ENCODE measurements at places on chromosomes 6 and 20.

DNA sequence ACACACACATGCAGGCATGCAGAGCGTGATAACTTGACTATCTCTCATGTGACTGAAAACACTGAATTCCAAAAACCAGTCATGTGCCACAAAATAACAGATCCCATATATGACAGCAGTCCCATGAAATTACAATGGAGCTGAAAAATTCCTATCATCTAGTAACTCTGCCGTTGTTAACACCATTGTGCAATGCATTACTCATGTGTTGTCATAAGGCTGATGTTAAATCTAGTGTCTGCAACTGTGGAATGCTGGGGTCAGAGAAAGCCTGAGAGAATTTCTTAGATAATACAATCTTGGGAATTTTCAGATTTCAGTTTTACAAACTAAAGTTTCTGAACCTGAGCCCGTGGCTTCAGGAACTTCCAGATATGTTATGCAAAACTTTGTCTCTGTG is 70.2 kb downstream of the LYRM4 start:
- DNase-seq = peak; percentile 28

- no peak for DNase-seq
Observed at GRCh38 chr6:113421997-113422396, 435.1 kb upstream of the MARCKS start.

DNA sequence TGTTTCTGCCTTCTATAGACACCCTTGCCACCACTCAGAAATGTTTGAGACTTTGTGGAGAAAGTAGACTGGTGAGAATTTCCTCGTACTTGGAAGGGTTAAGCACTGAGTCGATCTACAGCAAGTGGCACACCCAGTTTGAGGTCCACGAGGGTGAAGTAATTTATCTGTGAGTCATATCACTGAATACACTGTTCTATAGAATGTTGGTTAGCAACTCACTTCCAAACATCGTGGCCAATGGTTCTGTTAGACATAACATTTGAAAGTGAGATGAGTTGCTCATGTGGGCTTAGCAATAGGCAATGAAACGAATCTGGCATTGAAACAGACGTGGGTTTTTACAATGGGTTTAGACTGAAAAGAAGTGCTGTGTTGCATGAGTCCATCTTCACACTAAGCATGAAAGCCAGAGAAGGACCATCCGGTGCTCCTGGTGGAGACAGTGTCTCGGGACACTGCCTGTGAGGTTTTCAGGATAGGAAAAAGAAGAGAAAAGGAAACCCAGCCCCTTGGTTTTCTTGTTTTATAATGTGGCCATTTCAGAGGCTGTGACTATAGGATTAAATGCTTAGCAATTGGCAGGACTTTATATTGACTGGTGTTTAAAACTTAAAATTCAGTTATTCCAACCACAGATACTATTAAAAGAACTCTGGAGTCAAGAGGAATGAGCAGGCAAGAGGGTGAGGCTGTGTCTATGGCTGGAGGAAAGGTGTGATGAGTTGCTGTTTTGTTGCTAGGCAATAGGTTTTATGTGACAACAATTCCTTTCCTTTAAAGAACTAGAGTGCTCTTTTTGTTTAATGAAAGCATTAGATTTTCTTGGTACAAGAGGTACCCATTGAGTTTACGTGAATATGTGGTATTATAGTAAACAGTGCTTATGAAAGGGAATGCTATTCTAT is 31.0 kb upstream of the EZR start:
- peak; percentile 73 for DNase-seq

DNA sequence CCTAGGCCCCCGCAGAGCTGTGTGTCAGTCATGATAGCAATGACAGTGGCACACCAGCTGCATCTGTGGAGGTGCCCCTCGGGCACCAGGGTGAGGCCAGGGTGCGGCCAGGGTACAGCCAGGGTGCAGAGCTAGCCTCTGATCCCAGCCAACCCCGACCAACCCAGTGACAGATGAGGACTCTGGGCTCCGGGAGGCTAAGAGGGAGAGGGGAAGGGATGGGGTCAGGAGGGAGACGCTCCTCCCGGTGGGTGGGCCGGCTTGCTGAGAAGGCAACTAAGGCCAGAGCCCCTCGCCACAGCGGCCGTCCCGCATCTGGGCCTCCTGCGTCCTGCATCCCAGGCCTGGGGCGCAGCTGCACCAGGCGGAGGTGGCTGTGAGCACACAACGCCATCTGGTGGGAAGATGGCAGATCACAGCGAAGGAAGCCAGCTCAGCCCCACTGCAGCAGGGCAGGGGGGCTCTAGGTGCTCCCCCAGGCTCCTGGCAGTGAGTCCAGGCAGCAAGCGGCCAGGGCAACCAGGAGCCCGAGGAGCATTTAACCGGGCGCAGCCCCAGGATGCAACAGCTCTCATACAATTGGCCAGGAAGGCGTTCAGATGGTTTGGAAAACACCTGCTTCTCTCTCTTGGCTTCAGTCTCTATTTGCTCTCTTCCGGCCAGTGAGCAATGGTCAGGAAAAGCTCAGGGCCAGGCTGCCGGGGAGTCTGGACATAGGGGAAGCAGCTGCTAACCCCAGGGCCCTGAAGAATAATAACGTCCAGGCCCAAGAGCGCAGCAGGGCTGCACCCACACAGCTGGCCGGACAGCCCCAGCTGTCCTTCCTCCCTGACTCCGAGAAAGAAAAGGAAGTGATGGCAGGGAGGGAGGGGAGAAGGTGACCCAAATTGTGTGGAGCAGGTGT is 169.4 kb downstream of the TAF4 start:
- DNase-seq = peak; percentile 54

DNA sequence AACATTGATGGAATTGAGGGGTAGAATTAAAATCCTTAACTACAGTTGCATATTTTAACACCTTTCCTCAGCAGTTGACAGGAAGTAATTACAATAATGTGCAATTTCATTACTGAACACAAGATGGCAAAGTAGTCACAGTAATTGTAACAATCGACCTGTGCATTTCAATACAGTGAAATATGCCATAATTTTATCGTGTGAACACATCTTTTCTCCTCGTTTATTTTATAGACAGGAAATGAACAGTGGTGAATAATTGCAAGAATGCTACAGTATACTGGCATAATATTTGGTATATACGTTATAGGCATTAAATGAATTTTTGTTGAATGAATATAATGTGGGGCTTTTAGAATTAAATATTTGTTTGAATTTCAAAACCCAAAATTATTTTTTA is 25.0 kb downstream of the CYB5R4 start:
- DNase-seq = peak; percentile 72

DNA sequence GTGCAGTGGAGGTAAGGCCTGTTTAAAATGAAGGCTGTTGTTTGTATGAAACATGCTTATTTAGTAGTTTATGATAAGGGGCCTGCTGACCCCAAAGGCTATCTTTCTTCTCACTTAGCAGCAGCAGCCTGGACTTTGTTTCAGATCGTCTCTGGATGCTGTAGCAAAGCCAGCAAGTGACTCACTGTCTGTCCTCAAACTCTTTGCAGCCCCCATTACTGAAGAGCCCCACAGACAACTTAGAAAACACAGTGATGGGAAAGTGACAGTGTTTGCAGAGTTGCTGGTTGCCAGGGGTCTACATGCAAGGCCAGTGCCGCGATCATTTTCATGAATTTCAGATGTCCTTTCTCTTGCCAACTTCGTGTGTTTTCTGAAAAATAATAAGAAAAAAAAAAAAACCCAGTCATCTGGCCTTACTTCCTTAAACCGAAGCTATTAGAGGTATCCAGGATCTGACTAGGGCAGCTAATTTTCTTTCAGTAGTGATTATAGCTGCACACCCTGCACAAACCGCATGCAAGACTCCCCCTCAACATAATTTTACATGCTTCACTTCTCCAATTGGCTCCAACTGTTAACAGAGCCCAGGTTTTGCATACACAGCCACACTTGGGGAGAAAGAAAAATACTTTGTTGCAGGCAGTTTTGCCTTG is 11.6 kb upstream of the F13A1 start:
- DNase-seq = peak; percentile 90

DNA sequence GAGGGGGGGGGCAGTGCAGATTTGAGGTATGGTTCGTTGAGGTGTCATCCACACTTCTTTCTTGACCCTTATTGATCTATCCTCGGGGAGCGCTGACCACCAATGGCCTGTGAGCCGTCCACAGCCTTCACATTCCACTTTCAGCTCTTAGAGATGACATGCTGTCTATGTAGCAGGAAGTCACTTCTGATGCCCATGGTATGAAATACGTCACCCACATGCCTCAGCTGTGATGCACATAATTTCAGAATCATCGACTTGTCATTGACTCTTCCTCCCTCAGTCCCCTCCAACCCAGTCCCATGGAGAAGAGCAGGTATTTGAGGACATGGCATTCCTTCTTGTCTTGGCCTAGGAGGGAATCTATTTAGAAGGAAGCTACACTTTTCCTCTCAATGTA is 4.7 kb upstream of the ADGRF5 start:
- DNase-seq = no peak

DNA sequence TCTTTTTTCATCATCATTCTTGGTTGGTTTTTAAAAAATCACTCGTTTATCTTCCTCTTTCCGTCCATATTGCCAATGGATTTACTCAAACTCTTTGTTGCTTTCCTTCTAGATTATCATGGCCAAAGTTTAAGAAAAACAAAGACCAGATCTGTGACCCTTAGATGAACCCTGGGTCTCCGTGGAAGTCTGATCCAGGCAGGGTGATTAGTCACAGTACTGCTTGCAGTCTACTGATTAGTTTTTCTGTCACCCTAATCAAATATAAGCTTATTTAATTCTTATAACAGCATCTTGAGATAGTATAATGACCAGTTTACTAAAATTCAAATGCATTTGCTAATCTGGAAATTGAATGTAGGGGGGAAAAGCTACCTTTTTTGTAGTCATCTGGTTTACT is 6.0 kb upstream of the SMIM28 start:
- DNase-seq = no peak

All from NB4 (cell line).